Astrocyte (in vitro differentiated cells and primary cell): ENCODE measurements at places on chromosomes 2 and 18.

- no peak overlapping the region for H3K27ac ChIP-seq
- H3K4me1 ChIP-seq = no peaks in the 10 kb centered on the region
- H3K4me3 ChIP-seq = no peak overlapping the region
- H3K36me3 ChIP-seq = no peaks in the 10 kb centered on the region
Measured at GRCh38 chr2:31434911-31435310, 20.4 kb upstream of the XDH start.

DNA sequence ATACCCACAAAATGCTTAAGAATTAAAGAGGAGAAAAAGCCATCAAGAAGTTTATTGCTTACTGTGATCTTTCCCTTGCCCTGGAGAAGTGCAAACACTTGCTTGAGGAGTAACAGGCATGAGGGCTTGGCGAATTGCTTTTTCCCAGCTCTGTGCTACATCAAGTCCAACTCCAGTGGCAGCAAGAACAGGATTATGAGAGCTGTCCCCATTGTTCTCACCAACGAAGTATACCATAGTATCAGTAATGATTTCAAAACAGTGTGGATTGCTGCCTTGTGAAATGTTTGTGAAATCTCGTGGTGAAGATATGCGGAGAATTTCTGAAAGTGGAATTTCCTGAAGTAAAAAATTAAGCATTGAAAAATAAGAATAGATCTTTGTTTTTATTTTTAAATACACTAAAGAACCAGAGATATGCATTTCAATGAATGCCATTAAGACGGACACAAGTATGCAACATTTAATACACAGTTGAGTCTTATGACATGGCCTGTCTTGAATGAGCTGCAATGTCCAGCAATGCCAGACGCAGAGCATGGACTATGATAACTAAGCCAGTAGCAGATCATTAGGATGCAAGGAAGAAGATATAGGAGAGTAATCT, 43.0 kb downstream of the NDUFAF7 start:
- no peak overlapping the region for H3K27ac ChIP-seq
- no peak overlapping the region for H3K4me3 ChIP-seq
- no peaks in the 10 kb centered on the region for H3K27me3 ChIP-seq
- DNase-seq = no peak
- peaks cover 34% of the 10 kb centered on the region for H3K36me3 ChIP-seq

DNA sequence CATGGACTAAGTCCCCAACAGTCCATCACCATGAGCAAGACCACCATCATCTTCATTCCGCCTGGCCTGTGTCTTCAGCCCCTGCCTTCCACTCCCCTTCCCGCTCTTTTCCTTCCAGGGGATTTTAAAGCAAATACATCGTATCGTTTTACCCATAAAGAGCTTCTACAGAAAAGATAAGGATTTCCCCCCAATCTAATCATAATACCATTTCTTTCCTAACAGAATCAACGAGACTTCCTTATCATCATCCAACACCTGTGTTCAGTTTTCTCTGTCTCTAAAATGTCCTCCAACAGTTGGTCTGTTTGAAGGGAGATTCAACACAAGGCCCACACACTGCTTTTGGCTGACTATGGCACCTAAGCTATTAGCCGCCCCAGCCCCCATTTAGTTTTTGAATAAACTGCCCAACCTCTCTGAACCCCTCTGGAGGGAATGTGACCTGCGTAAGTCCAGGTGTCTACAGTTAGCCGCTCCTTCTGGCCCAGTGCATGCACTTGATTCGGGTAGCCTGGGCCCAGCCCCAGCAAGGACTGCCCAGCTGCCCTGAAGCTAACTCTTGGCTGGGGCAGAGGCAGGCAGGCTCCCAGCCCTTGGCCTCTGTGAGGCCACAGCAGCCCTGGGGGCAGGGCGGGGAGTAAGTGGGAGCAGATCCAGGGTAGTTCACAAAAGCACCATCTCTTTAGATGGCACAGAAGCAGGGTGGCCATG, 25.3 kb upstream of the SEMA4C start:
- H3K4me1 ChIP-seq = peaks cover 7% of the 10 kb centered on the region
- H3K27ac ChIP-seq = no peak overlapping the region
- no peak for DNase-seq
- no peak overlapping the region for H3K4me3 ChIP-seq
- no peaks in the 10 kb centered on the region for H3K27me3 ChIP-seq

GRCh38 chr2:98805412-98806171, 74.7 kb upstream of the MGAT4A start:
- H3K36me3 ChIP-seq = no peaks in the 10 kb centered on the region
- no peak overlapping the region for H3K4me3 ChIP-seq
- H3K27ac ChIP-seq = no peak overlapping the region
- peaks cover 5% of the 10 kb centered on the region for H3K27me3 ChIP-seq
- DNase-seq = peak; percentile 17

DNA sequence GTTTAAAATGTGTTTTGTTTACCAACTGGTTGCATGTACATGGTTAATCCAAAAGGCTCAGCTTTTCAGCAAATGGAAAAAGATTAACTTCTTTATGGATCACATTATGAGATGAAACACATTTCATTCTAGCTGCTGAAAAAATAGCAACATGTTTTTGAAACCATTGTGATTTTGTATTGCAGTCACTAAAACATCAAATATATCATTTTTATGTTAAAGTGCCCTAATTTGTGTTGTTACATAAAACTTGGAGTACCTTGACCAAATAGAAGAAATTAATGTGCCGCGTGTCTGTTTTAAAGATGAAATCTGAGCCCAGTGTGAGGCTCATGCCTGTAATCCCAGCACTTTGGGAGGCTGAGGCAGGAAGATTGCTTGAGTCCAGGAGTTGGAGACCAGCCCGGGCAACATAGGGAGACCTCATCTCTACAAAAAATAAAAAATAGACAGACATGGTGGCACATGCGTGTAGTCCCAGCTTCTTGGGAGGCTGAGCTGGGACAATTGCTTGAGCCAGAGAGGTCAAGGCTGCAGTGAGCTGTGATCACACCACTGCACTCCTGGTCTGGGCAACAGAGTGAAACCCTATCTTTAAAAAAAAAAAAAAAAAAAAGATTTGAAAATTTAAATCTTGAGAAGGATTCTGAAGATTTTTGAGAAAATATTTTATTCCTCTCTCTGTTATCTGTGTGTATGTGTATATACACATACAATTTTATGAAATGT, 96.6 kb downstream of the FMNL2 start:
- no peak for DNase-seq
- H3K36me3 ChIP-seq = no peaks in the 10 kb centered on the region
- no peak overlapping the region for H3K27ac ChIP-seq
- H3K4me1 ChIP-seq = peaks cover 4% of the 10 kb centered on the region
- no peak overlapping the region for H3K4me3 ChIP-seq
- no peaks in the 10 kb centered on the region for H3K27me3 ChIP-seq

- H3K4me3 ChIP-seq = no peak overlapping the region
- no peak overlapping the region for H3K27ac ChIP-seq
- no peaks in the 10 kb centered on the region for H3K36me3 ChIP-seq
- DNase-seq = no peak
- no peaks in the 10 kb centered on the region for H3K27me3 ChIP-seq
- H3K4me1 ChIP-seq = no peaks in the 10 kb centered on the region
Measured at GRCh38 chr18:26771524-26771923, 94.0 kb downstream of the AQP4 start.

- H3K4me3 ChIP-seq = no peak overlapping the region
- H3K27ac ChIP-seq = peak overlapping the region; percentile 93
- DNase-seq = peak; percentile 93
- H3K36me3 ChIP-seq = no peaks in the 10 kb centered on the region
Measured at GRCh38 chr2:65367524-65367923, 64.9 kb downstream of the SPRED2 start.

DNA sequence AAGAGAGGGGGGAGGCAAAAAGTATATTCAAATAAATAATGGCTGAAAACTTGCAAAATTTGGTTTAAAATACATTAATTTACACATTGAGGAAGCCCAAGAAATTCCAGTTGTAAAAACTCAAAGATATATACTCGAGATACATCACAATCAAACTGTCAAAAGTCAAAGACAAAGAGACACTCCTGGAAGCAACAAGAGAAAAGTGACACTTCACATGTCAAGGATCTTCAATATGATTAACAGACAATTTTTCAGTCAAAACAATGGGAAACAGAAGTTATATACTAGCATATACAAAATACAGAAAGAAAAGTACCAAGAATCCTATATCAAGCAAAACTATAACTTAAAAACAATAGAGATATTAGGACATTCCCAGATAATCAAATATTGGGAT, 170.2 kb downstream of the CCDC178 start:
- H3K4me1 ChIP-seq = no peaks in the 10 kb centered on the region
- H3K27me3 ChIP-seq = no peaks in the 10 kb centered on the region
- H3K36me3 ChIP-seq = no peaks in the 10 kb centered on the region
- H3K27ac ChIP-seq = no peak overlapping the region
- no peak for DNase-seq

DNA sequence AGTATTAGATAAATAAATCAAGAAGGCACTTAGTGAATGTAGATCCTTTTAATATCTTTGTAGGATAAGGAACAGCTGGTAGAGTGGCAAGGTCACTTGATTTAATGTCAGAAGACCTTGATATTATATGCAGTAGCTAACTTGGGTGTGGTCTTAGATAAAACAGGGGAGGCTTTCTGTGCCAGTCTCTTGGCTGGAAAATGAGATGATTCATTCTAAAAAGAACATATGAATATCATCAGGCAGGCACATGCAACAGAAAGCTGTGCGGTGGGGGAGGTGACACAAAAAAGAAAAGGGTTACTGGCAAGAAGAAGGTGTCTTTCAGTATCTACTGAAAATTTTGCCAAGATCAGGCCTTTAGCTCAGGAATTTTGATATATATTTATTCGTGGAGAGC, 931.7 kb upstream of the CELF4 start:
- H3K36me3 ChIP-seq = no peaks in the 10 kb centered on the region
- H3K4me1 ChIP-seq = no peaks in the 10 kb centered on the region
- no peaks in the 10 kb centered on the region for H3K27me3 ChIP-seq
- no peak overlapping the region for H3K27ac ChIP-seq

GRCh38 chr2:174826051-174826450, 61.8 kb upstream of the CHRNA1 start:
- H3K4me3 ChIP-seq = no peak overlapping the region
- no peaks in the 10 kb centered on the region for H3K27me3 ChIP-seq
- peak; percentile 58 for DNase-seq
- no peak overlapping the region for H3K27ac ChIP-seq
